Large intestine (tissue), 12 donors: ENCODE measurements at places on chromosomes 7 and 10. TPM values are rescaled to one million over a fixed set of nuclear protein-coding genes. Genes with fewer than 3 reads are reported as not detected.

HMX2 gene
- 1.1 TPM for polyA plus RNA-seq

WNT8B gene
- 0.09 TPM for polyA plus RNA-seq

UBE2D1 gene
- polyA plus RNA-seq = 21.9 TPM

PLEKHS1 gene
- polyA plus RNA-seq = 62.4 TPM

DNA sequence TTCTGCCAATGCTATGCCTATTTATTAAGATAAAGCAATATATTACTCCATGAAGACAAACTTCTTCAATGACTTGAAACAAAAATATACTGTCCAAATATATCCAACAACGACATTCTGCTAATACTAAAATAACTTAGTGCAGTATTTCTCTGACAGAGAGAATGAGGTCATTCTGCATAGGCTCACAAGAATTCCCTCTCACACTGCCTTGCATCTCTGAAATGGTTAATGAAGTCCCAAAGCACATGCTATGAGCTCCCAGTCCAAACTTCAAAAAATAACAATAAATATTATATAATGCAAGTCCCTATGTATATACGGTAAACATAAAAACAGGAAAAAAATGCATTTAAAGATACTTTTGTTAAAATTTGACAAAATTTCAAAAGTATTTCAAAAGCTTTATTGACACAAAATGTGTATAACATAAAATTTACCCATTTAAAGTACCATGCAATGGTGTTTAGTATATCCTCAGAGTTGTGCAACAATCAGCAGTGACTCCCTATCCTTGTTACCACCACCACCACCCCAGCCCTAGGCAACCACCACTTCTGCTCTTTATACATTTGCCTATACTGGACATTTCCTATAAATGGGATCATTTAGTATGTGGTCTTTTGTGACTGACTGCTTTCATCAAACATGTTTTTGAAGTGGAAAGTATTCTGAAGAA, 27.6 kb downstream of the CHCHD3 start:
- H3K4me1 ChIP-seq = no peaks in the 10 kb centered on the region
- H3K4me3 ChIP-seq = no peak overlapping the region
- H3K27ac ChIP-seq = no peak overlapping the region

DNA sequence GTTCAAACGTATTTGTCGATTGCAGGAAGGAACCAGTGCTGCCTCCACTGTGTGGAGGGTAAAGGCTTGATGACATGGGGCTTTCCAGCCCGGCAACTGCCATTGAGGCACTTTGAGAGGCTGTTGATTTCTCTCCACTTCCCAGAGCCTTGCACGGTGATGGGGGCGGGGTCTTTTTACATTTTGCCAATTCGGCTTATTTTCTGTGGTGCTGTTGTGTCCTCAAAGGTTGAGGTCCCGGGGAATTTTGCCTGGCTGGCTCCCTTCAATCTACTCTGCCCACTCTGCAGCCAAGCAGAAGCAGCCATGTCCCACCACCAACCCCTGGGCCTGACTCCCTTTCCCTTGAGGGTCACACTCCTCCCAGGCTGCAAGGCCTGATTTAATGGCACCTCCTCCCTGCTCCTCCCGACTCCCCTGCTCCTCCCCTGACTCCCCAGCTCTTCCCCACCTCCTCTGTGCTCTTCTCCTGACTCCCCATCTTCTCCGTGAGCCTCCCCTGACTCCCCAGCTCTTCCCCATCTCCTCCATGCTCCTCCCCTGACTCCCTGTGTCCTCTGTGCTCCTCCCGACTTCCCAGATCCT, 39.0 kb downstream of the OAT start:
- H3K27me3 ChIP-seq = peaks cover 23% of the 10 kb centered on the region
- no peak overlapping the region for H3K4me3 ChIP-seq
- no peak overlapping the region for H3K27ac ChIP-seq
- no peak for DNase-seq
- no peaks in the 10 kb centered on the region for H3K36me3 ChIP-seq
- no peaks in the 10 kb centered on the region for H3K4me1 ChIP-seq

GRCh38 chr7:140042386-140042670, 20.4 kb downstream of the PARP12 start:
- no peak for DNase-seq
- H3K27ac ChIP-seq = no peak overlapping the region
- H3K27me3 ChIP-seq = no peaks in the 10 kb centered on the region

DNA sequence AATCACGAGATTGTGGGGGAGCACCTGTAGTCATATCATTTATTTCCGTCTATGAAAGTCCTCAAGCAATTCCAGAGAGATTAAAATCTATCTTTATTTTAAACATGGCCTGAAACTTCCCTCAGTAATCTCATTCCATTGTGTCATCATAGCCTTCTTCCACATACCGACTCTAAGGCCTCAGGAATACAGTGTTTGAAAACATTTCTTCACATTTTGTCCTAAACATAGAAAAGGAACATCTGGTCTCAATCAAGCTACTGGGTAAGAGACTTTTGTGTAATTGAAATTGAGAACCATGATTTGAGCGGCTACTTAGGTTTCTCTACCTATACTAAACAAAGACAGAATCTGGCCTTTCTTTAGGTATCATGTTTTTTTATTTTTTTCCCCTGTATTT, 78.0 kb upstream of the ELMO1 start:
- H3K4me1 ChIP-seq = no peaks in the 10 kb centered on the region
- H3K27ac ChIP-seq = no peak overlapping the region
- no peaks in the 10 kb centered on the region for H3K27me3 ChIP-seq
- no peak overlapping the region for H3K4me3 ChIP-seq
- no peaks in the 10 kb centered on the region for H3K36me3 ChIP-seq
- no peak for DNase-seq

DNA sequence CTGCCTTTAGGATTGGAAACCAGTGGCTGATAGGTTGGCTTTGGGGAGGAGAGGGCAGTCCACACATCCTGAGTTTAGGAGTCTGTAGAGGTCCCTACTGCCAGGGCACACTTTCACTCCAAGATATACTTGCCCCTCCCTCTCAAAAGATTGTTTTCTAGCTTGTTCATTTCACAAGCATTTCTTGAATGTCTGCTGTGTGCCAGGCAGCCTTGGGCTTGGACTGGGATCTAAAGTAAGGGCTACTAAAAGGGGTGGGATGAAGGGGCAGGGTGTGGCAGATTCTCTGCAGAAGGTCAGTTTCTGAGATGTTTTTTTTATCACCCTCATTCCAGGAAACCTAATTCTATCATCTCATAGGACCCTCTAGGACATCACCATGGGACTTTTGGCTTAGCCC, 272.4 kb downstream of the SKAP2 start:
- H3K27me3 ChIP-seq = peaks cover 27% of the 10 kb centered on the region
- no peaks in the 10 kb centered on the region for H3K36me3 ChIP-seq
- no peak overlapping the region for H3K4me3 ChIP-seq
- no peak for DNase-seq
- no peak overlapping the region for H3K27ac ChIP-seq

GRCh38 chr7:158422887-158423560, 164.6 kb downstream of the PTPRN2 start:
- H3K27me3 ChIP-seq = no peaks in the 10 kb centered on the region
- no peaks in the 10 kb centered on the region for H3K4me1 ChIP-seq
- no peaks in the 10 kb centered on the region for H3K36me3 ChIP-seq
- no peak overlapping the region for H3K4me3 ChIP-seq
- DNase-seq = no peak
- H3K27ac ChIP-seq = no peak overlapping the region

- H3K4me1 ChIP-seq = no peaks in the 10 kb centered on the region
- H3K4me3 ChIP-seq = no peak overlapping the region
- H3K36me3 ChIP-seq = no peaks in the 10 kb centered on the region
- no peaks in the 10 kb centered on the region for H3K27me3 ChIP-seq
- no peak overlapping the region for H3K27ac ChIP-seq
These were observed 376.0 kb downstream of the GALNT17 start for GRCh38 chr7:71507680-71508602.

DNA sequence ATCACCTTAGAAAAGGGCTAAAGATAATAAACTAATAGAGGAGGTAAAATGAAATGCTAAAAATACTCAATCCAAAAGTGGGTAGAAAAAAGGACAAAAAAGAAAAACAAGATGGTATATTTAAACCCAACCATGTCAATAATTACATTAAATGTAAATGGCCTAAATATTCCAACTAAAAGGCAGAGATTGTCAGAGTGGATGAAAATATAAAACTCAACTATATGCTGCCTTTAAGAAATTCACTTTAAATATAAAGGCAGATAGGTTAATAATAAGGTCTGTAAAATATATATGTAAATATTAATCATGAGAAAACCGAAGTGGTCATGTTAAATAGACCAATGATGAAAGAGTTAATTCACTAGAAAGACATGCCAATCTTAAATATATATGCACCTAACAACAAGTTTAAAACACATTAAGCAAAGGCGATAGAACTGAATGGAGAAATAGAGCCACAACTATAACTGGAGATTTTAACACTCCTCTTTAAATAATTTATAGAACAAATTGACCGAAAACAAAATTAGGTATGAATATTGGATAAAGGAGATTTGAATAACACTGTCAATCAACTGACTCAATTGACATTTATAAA, 159.4 kb downstream of the PLPP4 start:
- H3K27ac ChIP-seq = no peak overlapping the region
- H3K27me3 ChIP-seq = no peaks in the 10 kb centered on the region
- DNase-seq = no peak
- no peak overlapping the region for H3K4me3 ChIP-seq
- no peaks in the 10 kb centered on the region for H3K4me1 ChIP-seq

DNA sequence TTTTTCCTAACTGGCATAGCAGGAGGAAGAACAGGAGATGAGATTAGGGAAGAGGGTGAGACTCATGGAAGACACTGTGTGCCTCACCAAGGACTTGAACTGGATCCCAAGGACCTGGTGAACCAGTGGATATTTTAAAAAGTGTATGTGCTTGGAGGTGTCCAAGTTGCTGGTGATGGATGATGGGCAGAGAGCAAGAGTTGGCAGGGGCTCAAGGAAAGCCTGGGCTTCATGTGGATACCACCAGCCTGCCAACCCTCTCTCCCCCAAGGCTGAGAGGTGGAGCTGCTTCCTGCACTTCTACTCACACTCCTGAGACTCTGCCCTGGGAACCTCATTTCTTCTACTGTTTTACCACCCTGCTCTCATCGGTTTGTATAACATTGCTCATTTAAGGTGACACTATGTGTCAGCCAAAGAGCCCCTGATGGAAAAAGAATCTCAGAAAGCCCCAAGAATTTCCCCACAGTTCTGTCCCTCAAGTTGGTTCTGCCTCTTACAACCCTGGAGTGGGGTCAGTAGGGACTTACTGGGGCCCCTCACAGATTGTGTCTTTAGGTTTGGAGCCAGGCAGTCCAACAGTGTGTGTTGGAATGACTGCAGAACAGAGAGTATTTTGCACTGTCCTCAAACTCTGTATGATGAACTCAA, 56.2 kb upstream of the PDCD4 start:
- H3K4me3 ChIP-seq = no peak overlapping the region
- H3K27me3 ChIP-seq = no peaks in the 10 kb centered on the region
- DNase-seq = no peak
- no peak overlapping the region for H3K27ac ChIP-seq
- H3K36me3 ChIP-seq = no peaks in the 10 kb centered on the region
